ENCODE measurements at places on chromosomes 7 and 10.

DNA sequence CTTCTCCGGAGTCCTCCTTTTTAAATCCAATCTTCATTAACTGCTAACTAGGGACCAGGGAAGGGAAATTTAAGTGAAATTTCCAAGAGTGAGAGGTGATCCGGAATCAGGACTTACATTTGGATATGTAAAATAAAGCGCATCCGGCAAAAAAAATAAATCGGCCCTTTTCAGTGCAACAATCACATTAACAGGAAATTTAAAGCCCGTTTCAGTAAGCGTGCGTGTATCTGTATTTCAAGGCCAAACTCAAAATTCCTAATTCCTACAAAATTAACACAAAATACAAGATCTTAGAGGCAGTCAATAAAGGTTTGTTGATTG, 771 bp downstream of the DNAJC9 start:
- no peak for DNase-seq

DNA sequence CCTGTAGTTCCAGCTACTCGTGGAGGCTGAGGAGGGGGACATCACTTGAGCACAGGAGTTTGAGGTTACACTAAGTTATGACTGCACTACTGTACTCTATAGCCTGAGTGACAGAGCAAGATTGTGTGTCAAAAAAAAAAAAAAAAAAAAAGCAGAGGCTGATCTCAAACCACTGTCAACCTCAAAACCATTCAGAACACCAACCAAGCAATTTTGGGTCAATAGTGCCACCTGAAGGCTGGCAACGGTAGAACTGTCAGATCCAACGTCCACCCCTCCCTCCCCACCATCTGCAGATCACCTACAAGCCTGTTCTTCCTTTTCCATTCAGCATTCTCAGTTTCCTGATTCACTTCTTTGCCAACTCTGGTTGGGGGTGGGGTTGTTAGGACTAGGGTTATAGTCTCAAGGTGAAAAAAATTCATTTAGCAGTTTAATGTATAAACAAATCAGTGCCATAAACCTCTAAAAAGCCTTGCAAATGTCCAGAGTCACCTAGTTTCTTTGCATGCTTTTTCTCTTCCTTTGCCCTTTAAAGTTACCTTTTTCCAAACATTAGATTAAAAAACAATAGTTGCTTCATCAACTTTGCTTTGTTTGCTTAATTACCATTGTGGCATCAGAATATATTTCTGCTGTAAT, 2.6 kb downstream of the MRPS33 start:
- no peak for DNase-seq

DNA sequence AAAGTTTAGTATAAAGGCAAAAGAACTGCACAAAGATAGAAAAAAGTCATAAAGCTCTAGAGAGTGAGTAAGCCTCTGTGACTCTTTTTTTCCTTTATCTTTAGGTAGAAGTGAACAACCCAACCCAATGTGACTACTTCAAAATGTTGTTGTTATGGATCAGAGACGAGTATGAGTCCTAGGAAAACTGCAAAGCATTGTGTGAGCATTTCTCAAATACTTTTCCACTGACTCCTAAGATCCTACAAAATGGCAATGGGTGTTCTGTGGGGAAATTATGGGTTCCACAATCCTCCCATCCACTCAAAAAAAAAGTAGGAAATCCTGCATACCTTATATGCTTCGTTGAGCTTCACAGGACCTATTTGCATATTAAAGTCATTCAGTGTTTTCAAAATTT, 177.1 kb downstream of the DGKI start:
- DNase-seq = no peak

DNA sequence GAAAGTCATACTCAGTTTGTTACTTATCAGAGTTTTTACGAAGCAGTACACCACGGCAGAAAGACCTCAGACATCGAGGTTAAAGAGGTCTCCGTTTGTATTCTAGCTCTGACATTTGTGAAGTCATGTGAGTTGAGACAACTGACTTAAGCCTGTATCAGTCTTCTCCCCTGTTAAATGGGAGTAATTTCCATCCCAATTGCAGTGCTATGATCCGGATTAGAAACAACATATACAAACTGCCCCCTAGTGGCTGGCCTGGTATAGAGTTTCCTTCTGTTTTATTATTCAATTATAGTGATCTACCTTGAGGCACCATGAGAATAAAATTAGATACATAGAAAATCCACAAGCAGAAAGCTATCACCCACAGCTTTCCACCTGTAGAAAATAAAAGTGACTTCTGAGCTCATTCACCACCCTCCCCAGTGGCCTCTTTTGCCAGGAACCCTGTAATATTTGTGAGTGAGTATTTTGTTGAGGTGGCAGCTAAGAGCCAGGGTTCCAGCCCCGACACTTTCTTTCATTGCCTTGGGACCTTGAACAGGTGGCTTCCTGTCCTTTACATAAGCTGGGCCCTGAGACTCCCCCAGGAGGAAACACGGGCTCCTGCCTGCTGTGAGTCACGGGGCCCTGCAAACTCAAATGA, 607.2 kb upstream of the MGMT start:
- no peak for DNase-seq

DNA sequence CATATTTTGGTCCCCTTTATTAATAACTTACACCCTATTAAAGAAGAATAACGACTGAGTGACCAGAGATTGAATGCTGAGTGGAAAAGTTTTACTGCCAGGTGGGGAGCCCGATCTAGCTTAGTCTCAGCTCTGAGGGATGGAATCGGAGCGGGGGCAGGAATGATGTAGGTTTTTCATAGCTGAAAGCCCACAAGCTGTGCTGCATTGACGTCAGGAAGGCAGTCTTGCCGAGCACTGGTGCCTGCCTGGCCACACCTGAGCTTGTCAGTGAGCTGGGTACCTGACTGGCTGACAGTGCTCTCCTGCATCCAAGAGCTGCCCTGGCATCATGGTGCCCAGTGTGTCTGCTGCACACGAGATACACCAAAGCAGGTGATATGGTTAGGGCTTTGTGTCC, 34.8 kb downstream of the GRK5 start:
- DNase-seq = no peak

DNA sequence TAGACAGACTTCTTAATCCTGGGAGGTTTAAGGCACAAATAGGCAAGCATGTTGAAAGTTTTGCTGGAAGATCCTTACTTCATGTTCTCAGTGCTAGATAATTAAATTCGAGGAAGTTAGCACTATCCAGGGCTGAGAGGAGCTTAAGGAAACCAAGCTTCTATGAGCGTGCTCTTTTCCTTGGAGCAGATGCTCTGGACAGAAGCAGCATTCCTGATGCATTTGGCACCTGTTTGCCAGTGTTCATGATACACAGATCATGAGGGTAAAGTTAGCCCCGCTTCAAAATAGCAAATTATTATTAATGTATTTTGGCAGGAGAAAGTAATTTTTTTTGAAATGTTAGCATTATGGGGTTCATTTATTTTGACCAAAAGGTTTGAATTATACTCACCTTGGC, 9.4 kb downstream of the HDAC9 start:
- DNase-seq = no peak

GRCh38 chr10:18505456-18506118, 145.8 kb downstream of the NSUN6 start:
- no peak for DNase-seq

- no peak for DNase-seq
Observed at GRCh38 chr7:8251195-8251594, 10.8 kb downstream of the ICA1 start.

- DNase-seq = no peak
Observed at GRCh38 chr7:102132209-102132752, 154.4 kb upstream of the SH2B2 start.

DNA sequence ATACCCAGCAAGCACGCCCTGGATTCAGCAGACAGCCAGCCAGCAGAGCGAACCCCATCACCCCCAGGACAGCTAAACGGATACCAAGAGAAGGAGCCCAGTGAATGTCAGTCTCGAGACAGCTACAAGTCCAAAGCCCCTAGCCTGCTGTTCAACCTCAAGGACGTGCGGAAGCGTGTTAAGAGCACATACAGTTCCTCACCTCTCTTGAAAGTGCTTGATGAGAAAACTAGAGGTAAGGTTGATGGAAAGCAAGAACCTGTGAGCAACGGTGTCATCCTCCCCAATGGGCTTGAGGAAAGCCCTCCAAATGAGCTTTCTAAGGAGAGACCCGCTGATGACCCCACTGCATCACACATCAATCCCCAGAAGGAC, 24.9 kb downstream of the C10orf71 start:
- no peak for DNase-seq

DNA sequence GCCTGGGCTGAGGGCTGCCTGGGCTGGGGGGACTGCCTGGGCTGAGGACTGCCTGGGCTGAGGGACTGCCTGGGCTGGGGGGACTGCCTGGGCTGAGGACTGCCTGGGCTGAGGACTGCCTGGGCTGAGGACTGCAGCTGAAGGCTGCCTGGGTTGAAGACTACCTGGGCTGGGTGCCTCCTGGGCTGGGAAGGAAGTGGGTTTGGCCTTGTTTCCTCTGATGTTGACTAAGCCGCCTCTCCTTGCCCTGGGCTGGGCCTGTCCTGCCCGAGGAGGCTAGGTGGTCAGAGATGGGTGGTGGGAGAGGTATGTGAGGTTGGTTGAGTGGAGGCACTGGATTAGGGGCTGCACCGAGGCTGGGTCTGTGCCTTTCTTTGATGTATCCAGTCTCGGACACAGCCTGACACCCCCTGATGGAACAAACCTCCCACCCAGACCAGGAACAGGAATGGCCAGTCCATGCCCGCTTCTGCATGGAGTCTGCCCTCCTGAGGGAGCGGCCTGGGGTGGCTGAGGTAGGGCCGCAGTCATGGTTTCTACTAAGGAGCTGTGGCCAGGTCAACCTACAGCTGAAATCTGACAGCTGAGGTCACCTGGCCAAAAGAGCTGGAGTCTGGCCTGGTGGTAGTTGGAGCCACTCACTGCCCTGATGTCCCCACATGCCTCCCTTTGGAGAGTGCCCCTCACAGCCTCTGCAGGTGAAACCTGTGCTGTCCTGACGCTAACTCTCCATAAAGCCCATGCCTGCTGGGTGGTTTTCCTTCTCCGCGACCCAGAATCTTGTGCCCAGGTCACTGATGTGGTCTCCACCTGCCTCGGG, 22.3 kb downstream of the SCART1 start:
- DNase-seq = no peak

- DNase-seq = no peak
Observed at GRCh38 chr7:81355911-81356310, 413.9 kb downstream of the HGF start.

- DNase-seq = no peak
Observed at GRCh38 chr7:122550545-122550944, 148.4 kb downstream of the RNF133 start.

DNA sequence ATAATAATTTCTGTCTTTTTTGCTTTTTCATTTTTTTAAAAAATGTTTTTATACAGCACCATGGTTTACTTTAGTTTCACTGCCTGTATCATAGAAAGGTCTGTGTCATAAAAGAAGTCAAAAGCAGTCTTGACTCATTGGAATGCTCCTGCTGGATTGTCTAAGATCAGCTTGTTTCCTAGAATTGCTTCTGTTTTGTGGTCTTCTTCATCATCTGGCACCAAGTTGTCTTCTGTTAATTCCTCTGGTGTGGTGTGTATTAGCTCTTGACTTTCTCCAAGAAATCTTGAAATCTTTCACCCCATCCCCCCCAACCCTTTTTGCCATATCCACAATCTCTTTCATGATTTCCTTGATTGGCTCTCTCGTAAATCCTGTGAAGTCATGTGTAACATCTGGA, 250.3 kb upstream of the CXCL12 start:
- DNase-seq = no peak

DNA sequence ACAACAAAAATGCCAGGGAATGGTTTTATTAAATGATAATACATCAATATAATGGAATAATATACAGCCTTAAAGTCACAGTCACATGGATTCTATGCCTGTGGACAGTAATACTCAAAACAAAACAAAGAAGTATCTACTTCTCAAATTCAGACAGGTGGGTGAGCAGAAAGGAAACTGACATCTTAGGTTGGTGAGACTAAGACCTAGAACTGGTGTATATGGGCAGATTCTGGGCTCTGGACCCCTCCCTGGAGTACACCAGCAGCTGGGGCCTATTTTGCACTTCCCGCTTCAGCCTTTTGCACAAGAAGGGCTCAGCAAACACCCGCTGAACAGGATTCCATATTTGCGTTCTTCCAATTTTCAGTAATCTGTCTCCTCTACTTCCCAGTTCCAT, 5.4 kb upstream of the FIS1 start:
- no peak for DNase-seq

DNA sequence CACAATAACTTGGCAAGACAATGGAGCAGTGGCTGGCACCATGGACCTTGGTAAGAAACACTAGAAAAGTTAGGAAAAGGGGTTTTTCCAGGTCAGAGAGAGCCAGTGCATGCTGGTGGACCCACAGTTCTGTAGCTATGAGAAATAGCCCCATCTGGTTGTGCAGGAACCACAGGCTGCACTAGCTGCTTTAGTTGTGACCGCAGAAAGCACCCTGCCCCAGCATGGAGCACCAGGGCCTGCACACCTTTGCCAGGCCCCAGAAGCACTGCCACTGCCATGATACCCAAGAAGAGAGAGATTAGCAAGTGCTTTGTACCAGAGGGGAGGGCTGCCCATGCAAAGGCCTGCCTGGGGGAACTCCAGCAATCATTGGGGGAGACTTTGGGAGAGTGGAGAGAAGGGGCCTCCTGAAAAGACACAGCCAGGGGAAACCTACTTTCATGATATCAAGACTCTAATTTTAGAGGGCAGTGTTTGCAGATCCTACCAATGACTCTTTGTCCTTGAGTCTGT, 256.1 kb upstream of the C7orf33 start:
- DNase-seq = no peak

GRCh38 chr7:6359021-6359420, 86.6 kb upstream of the CYTH3 start:
- no peak for DNase-seq

GRCh38 chr10:96229568-96230030, 41.8 kb downstream of the BLNK start:
- peak; percentile 63 for DNase-seq

GRCh38 chr10:47363781-47364180, 15.6 kb downstream of the RBP3 start:
- no peak for DNase-seq

DNA sequence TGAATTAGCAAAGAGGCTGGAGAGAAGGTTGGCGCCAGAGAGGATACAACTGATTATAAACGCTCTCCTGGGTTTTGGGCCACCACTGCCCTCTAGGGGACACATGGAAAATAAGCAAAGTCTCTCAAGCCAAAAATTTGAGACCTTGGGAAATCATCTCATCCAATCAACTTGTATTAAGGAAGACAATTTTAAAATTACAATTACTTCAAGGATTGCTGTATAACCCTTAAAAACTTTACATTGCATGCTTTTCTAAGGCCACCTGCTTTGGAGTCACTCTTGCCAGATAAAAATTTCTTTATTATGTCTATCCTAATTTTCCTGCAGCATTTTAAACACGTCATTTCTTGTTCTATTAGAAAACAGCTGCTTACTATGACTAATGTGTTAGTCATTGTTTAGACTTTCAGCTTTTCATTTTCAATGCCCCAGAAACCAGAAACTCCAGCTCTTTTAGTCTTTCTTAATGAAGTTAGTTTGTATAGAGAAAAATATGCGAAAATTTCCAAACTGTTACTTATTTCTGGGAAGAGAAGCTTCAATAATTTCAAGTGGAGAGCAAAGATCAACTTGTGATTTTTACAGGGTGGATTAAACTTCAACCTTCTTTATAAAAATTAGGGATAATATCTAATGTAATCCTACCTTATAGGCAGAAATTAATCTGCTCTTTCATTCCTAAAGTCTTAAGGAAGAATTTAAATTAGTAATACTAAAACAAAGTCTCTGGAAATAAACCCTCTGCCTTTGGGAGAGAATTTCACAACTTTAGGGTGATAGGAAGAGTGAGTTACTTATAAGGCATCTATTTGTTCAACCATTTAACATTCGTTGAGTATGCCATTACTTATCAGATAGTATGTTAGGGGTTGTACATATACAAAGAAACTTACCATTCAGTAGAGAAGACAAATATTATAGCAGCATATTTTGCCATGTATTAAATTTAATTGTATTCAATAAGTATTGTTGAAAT, 20.6 kb upstream of the RHOBTB1 start:
- DNase-seq = no peak

GRCh38 chr7:1741751-1742554, 71.9 kb downstream of the ELFN1 start:
- no peak for DNase-seq

Measured in NCI-H510A (cell line).